ENCODE measurements at places on chromosomes 2 and 18.

- DNase-seq, result no peak
These were observed 39.5 kb upstream of the FIGN start for GRCh38 chr2:163775304-163775703.

- DNase-seq, result no peak
These were observed 95.3 kb upstream of the RNF152 start for GRCh38 chr18:61988100-61988499.

DNA sequence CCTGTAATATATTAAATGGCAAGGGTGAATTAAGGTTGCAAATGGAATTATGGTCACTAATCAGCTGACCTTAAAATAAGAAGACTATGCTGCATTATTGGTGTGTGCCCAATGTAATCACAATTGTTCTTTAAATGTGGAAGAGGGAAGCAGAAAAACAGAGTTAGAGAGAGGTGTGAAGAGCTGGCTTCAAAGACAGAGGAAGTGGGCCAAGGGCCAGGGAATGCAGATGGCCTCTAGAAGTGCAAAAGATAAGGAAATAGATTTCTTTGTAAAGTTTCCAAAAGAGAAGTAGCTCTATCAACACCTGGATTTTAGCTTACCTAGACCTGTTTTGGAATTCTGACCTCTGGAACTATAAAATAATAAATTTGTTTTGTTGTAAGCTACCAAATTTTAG is 276.0 kb downstream of the LRRTM1 start:
- DNase-seq, result no peak

- no peak for DNase-seq
These were observed 12.3 kb upstream of the SMAD7 start for GRCh38 chr18:48962994-48963561.

DNA sequence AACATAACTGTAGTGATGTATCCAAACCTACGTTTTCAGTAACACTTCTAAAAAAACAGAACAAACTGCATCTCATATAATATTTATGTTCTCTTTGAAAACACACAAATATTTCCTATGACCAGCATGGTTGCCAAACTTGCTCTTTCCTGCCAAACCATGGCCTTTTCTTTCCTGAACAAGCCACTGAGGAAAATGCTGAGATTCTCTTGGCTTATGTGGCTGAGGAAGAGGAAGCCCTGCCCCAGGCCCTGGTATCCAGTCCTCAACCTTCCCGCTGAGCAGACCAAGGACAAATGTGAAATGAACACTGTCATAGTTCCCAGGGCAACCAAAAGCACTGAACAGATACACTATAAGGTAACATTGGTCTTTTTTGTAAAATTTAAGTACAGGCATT is 35.9 kb upstream of the NARS1 start:
- no peak for DNase-seq

DNA sequence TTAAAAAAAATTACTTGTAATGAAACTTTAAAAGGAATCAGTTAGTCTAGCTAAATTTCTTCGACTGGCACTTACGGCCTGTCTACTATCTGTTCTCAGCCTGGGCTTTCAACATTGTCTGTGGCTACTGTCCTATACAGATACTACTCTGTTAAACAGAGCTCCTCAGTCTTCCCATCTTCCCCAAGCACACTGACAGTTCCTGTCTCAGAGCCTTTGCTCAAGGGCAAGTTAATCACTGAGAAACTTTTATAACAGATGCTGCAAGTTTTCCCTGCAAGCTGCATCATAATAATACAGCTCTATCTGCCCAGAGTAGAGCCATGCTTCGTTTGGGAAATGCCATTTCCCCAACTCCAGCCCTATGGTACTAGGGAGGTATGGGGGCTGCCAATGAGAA is 11.3 kb upstream of the YPEL5 start:
- no peak for DNase-seq

DNA sequence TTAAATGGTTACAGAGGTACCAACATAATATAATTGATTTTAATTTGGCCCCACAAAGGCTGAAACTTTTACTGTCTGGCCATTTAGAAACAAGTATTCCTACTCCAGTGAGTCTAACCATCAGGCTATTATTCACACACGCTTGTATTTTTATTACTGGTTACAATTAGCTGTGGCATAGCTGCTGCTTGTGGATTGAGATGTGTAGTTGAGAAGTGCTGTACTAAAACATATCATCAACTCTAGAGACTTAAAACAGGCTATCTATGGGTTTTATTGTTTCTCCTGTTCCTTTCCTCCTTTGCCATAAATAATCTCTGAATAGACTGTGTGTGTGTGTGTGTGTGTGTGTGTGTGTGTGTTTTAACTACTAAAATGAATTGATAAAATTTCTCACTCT is 530.2 kb downstream of the CCDC85A start:
- DNase-seq, result no peak

DNA sequence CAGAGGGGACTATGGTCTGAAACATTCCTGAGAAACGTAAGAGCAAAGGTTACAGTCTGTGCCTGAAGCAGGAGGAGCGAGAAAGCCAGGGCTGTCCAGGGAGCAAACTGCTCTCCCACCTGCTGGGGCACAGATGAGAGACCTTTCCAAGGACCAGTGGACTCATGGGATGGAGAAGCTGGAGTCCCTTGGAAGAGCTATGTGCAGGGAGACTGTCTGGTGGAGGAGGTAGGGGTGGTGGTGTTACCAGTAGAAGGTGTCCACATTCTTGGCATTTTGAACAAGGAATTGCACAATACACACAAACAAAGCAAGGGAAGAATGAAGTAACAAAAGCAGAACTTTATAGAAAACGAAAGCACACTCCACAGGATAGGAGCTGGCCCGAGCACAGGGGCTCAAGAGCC is 97.9 kb upstream of the CYRIA start:
- DNase-seq, result no peak

DNA sequence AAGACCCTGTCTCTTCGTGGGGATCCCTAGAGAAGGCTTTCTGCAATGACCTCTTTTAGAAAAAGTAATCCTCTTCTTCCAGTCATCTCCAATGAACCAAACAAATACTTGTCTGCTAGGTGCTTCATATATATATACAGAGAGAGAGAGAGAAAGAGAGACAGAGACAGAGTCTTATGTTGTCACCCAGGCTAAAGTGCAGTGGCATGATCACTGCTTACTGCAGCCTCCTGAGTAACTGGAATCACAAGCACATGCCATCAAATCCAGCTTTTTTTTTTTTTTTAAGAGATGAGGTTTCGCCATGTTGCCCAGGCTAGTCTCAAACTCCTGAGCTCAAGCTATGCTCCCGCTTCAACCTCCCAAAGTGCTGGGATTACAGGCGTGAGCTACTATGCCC is 18.6 kb upstream of the PKDCC start:
- DNase-seq, result no peak

DNA sequence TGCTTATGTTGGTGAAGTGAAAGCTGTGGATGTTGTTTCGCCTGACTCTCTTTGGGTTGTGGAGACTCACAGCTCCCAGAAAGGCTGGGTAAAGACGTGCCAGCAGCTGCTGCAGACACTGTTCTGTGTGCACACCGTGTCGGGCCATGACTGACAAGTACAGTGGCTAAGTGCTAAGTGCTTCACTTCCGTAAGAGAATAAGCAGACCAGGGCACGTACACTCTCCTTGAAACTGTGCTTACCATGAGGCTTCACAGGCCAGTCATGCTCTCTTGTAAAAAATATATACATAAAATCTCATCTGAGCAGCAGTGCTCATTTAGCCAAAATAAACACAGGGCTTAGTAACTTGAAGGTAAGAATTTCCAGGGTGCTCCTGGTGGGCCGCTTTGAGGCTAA is 86.0 kb downstream of the NRP2 start:
- no peak for DNase-seq

DNA sequence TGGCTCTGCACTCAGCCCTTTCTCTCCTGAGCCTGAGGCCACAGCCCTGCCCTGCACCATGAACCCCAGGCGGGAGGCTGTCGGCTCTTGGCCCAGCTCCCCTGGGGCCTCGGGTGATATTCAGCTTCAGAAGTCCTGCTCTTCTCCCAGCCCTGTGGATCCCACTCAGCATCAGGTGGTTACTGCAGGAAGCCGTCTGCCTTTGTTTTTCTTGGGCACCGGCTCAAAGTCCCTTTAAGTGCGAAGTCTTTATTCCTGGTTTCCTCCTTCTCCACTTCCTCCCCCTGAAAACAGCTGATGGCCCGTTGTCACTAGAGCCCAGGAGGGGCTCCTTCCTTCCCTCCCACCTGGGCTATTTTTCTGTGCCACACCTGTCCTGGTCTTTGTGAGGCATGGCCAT is 161.5 kb upstream of the BCL2L11 start:
- DNase-seq, result no peak

- DNase-seq, result no peak
These were observed 40.2 kb upstream of the VRK2 start for GRCh38 chr2:58006256-58006951.

DNA sequence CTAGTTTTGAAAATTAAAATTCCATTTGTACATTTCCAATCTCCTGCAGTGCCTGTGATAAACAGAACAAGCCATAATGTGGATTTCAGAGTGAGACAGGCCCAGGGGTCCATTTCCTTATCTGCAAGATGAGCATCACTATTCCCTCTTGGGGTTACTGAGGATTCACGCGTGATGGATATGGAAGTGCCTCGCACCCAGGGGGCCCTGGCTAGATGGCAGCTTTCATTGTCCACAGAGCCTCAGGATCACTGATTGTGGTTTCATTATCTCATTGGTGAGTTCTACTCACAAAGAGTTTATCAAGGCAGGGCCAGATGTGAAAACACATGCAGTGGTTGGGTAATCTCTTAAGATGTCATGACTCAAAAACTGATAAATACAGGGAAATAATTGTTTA is 11.6 kb downstream of the CNGA3 start:
- no peak for DNase-seq

- DNase-seq, result no peak
These were observed 2.2 kb upstream of the CASP8 start for GRCh38 chr2:201257956-201258665.

DNA sequence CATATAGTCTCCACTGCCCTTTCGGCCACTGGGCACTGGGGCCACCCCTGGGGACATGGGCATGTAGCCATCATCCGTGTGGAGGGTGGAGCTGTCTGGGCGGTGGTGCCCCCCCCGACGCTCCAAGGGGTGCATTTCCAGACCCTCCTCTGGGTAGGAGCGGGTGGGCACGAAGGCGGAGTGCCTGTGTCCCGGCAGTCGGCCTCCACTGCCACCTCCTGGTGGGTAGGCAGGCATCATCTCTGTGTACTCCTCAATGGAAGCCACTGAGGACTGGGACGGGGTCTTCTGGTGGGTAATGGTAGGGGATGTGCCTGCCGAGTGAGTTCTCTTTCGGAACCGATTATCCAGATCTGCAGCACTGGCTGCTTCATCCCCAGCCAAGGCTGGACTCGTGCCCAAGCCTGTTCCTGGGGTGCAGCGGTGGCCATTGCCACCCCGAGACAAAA is 2.8 kb downstream of the IRS1 start:
- DNase-seq, result no peak

- DNase-seq, result no peak
These were observed 234.0 kb downstream of the NR4A2 start for GRCh38 chr2:156098506-156098905.

DNA sequence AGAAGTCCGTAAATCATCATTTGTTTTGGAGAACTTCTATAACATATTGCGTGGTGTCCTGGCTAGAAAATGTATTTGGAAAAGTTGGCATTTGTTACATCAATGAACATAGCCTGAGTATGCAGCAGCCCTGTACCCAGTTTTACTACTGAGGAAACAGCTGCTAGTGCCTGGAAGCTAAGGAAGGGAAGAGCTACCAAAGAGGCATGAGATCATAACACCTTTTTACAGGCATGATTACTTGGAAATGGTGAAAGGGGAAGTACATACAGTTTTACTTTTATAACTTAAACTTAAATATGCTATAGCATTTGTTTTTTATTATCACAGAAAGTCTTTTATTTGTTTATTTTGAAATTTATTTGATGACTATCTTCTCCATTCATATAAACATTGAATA is 128.4 kb upstream of the MC4R start:
- DNase-seq, result no peak

- no peak for DNase-seq
These were observed 662.2 kb downstream of the XIRP2 start for GRCh38 chr2:167550448-167550847.

DNA sequence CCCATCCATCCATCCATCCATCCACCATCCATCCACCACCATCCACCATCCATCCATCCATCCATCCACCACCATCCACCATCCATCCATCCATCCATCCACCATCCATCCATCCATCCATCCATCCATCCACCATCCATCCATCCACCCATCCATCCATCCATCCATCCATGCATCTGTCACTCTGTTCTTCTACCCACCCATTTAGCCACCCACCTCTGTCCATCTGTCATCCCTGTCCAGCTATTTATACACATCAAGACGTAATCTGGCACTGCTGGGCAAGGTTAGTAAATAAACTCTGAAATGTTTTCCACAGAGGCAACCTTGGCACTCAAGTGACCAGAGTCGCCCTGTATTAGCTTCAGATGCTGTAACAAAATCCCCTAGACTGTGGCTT is 120.9 kb downstream of the RTP5 start:
- no peak for DNase-seq

GRCh38 chr2:197307236-197307932 is 3.2 kb downstream of the ANKRD44 start:
- DNase-seq, result no peak

GRCh38 chr18:40366521-40366920 is 1588.5 kb upstream of the PIK3C3 start:
- DNase-seq, result no peak

DNA sequence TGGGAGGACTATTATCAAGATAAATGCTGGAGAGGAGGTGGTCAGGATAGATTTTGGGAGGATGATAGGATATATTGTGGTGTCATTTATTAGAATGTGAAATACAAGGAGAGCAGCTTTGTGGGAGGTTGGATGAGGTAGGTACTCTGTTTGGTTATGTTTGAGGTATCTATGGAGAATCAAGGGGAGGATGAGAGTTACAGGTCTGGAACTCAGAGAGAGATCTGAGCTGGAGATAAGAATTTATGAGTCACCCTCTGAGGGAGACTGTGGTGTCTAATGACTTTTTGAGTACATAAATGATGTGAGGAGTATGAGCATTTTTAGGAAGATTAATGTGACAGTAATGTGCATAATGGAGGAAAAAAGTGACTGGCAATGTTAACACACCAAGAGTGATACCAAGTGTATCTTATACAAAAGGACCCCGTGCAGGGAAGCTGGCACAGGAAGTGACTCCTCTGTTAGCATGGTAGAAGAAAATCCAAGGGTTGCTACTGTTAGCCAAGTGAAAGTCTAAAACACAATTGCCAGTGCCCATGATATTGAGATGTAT is 48.2 kb downstream of the CRIM1 start:
- no peak for DNase-seq

DNA sequence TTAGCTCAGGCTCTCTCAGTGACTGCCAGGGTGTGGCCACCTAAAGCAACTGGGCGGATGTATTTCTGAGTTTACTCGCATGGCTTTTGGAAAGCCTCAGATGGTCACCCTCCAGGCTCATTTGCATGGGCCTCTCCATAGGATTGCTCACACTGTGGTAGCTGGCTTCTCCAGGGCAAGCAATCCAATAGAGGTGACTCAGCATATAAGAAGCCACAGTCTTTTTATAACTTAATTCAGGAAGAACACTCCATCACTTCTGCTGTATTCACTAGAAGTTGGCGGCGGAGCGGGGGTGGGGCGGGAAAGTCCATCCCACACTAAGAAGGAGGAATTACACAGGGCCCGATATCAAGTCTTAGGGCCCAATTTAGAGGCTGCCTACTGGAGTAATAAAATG is 3.6 kb upstream of the DOK6 start:
- DNase-seq, result no peak
